ENCODE measurements at places on chromosomes 16 and 17.
A peak's percentile ranks its signal among the peaks of the same experiment; 100 is the strongest.

- DNase-seq = no peak
These were observed 151.5 kb upstream of the SDK2 start for GRCh38 chr17:73795730-73796129.

- DNase-seq = no peak
These were observed 7.7 kb downstream of the DOK4 start for GRCh38 chr16:57478396-57479204.

DNA sequence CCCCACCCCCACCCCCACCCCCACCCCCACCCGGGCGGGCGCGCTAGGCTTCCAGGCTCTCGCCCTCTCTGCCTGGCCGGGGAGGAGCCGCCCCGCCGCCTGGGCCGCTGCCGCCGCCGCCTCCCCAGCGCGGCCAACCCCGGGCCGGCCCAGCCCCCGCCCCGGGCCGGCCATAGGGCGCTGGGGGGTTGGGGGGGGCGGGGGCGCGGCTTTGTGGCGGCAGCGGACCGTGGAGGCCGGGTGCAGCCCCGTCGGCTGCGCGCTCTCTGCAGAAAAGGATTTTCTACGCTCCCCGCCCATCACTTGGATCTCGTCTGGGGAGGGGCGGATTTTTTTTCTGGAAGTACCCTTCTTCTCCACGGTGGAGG is 230.9 kb downstream of the MRTFB start:
- no peak for DNase-seq

- no peak for DNase-seq
These were observed 5.6 kb downstream of the CPNE7 start for GRCh38 chr16:89581045-89581695.

- no peak for DNase-seq
These were observed 23.4 kb downstream of the MYH13 start for GRCh38 chr17:10349403-10349802.

- no peak for DNase-seq
These were observed 9.2 kb upstream of the NAT9 start for GRCh38 chr17:74785096-74785980.

- no peak for DNase-seq
These were observed 209.5 kb upstream of the MPHOSPH6 start for GRCh38 chr16:82379551-82379950.

- no peak for DNase-seq
These were observed 4.3 kb upstream of the PABPN1L start for GRCh38 chr16:88870608-88871348.

DNA sequence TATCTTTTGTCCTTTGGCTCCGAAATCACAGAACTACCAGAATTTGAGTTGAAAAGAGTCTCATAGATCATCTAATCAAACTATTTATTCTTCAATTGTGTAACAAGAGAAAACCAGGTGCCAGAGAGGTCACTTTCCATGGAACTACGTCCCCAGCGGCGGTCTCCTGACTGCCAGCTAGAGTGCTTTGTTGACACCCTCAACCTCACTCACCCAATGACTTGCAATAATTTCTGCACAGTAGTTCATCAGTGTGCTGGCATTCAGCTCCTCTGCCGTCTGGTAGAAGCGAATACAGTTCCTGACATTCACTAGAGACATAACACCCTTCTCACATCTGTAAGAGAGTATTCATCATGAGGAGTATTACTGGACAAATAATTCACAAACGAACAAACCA is 54.2 kb downstream of the ANKFY1 start:
- no peak for DNase-seq

DNA sequence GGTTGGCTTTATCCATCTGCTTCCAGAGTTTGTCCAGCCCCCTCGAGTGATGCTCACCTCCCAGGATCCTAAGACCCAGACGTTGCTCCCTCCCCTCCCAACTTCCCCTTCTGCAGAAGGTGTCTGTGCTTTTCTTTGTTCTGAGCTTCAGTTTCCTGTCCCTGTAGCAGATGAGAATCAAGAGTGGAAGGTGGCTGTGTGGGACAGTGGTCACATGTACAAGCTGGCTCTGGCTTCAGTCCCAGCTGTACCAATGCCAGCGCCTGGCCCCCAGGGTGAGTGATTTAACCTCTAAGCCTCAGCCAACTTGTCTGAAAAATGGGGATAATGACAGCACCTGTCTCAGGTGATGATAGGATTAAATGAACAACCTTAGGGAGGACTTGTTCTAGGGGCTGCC is 7.7 kb downstream of the PRR15L start:
- DNase-seq = no peak

- no peak for DNase-seq
These were observed 669.1 kb upstream of the SALL1 start for GRCh38 chr16:51820176-51820575.

DNA sequence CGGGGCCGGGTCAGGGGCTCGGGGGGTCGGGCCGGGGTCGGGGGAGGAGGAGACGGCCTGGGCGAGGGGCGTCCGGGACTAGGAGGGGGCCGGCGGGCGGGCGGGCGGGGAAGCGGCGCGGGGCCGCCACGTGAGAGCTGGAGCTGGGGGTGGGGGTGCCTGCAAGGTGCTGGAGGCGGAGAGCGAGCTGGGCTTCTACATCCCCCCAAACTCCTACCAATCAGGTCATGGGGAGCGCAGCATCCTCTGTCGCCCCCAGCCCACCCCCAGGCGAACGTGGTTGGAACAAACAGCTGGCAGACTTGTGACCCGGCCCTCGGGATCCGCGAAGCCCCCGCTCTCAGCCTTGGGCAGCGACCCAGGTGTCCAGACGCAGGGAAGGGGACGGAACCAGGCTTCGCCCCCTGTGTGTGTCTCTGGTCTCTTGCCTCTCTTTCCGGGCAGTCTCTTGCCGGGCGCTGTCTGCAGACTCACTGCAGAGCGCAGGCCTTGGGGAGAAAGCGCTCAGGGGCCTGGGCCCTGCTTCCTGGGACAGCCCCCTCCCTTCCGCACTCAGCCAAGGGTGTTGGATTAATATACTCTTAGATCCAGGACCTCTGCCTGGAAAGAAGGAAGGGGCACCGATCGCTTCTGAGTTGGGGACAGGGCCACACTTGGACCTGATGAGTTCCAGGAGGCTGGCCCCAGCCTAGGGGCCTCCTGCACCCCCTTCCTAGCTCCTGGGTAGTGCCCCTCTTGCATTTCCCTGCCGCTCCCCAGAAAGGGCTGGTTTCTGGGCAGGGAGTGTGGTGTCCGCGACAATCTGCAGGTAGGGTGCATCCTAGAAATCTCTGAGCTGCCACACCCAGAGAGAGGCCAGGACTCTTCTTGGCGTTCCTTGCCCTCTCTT is 722 bp downstream of the RASL10B start:
- no peak for DNase-seq

- no peak for DNase-seq
These were observed 985 bp upstream of the SLFN12 start for GRCh38 chr17:35433075-35433894.

GRCh38 chr16:62846399-62847057 is 810.3 kb upstream of the CDH8 start:
- no peak for DNase-seq

DNA sequence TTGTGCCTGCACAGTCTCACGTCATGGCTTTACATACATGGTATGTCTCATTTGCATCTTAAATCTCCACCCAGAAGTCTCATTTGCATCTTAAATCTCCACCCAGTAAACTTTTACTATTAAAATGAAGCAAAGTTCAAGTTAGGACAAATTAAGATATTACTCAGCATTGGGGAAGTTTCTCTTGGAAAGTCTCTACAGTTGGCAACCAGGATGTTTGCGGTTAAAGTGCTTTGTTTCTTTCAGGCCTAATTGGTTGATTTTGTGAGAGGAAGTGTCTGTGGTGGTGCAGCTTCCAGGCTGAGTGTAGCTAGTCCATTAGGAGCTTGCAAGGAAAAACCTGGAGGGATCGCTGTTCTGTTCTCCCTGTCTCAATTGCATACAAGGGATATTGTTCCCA is 1373.3 kb upstream of the GOT2 start:
- DNase-seq = no peak

GRCh38 chr17:34584805-34585416 is 5.5 kb downstream of the TMEM132E start:
- DNase-seq = no peak

- peak; percentile 6 for DNase-seq
These were observed 22.6 kb downstream of the NDE1 start for GRCh38 chr16:15672514-15673167.

- DNase-seq = no peak
These were observed 15.7 kb upstream of the RNF43 start for GRCh38 chr17:58432806-58433573.

DNA sequence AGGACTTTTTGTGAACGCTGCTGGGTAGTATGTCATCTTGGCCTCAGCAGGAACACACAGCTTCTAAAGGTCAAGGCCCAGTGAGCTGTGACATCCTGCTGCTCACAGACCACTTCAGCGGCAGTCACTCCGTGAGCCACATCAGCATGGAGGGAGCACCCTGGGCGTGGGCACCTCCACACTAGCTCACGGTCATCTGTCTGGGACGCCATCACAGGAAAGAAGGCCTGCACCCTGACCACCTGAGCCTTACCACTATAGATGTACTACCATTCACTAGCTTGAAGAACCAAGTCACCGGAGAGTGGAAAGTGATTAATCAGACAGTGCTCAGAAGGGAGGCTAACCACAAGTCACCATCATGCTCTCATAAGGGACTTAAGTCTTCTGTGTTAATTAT is 3.3 kb downstream of the AXIN1 start:
- no peak for DNase-seq

DNA sequence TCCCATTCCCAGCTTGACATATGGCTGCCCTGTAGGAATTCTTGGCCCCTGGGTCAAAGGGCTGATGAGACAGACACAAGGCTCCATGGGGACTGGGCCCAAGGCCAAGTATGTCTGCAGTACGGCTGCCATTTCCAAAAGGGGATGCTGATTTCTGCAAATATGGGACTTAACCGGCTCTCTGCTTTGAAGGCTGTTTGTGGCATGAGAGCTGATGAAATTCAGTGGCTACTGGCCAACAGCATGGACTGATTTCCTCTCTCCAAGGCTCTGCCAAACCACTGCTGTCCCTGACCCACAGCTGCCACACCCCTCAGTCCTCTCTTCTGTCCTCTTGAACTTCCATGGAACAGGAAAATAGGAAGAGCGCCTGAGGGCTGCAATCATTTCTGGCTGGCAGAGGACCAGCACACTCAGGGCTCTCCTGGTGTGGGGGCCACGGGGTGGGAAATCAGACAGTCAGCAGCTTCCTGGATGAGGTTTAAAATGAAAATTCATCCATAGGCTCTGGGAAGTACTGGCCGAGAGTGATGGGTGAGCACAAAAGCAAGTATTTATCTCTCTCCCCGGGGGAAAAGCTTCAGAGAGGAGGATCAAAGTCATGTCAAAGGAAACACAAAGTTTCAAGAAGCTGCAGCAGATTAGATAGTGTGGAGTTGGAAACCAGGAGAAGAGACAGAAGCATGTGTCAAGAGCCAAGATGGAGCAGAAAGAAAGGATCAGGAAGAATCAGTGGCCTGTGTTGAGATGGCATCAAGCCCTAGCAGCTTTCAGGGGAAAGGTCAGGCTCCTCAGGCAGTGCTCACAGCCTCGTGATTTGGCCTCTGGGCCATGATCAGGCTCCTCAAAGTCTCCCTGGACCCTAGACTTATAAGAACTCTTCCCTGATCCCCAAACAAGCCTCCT is 64.1 kb upstream of the SREBF1 start:
- no peak for DNase-seq

DNA sequence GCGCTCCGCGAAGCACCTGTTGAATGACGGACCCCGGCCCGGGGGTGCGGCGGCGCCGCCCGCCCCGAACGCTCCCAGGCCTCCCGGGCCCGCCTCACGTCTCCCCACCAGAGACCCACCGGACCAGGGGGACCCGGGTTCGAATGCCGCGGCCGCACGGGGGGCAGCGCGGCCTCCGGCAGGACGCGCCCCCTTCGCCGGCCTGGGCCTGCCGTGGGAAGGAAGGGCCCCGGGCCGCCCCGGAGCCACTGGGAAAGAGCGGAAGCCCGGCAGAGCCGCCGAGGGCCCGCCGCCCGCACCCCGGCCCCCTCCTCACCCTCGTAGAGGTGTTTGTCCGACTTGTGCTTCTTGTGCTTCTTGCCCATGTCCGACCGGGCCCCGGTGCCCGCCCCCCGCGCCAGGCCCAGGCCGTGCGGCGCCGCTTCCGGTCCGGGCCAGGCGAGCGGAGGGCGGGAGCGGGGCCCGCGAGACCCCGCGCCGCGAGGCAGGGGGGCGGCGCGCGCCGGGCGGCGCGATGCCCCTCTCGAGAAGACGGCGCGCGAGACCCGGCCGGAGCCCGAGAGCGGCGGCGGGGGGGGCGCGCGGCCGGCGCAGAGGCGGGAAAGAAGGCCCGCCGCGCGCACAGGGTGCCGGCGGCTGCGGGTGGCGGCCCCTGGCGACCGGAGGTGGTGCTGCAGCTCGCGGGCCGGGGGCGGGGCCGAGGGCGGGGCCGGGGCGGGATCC is at the start of gene BRD7:
Gene BRD7, minus strand, starts transcription at position 579 of the 723 bp plus-strand sequence. Its CDS starts 214 bp downstream, at position 365.
- peak; percentile 35 for DNase-seq

- DNase-seq = no peak
These were observed 180.2 kb downstream of the RPTOR start for GRCh38 chr17:80724775-80725266.

DNA sequence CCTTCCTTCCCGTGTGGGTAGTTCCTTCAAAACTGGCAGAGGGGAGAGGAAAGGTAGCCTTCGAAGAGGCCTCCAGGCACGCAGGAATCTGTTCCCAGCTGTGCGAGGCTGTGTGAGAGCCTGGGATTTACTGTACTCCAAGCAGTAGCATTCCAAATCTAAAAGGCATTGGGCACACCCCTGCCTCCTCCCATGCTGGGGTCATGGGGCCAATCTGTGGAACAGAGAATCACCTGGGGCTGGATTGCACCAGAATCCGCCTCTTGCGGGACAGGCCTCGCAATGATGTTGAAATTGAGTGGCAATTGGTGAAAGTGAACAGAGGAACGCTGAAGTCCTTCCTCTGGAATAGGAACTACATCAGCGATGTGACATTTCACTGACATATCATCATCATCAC is 72.5 kb upstream of the IRX3 start:
- DNase-seq = no peak

DNA sequence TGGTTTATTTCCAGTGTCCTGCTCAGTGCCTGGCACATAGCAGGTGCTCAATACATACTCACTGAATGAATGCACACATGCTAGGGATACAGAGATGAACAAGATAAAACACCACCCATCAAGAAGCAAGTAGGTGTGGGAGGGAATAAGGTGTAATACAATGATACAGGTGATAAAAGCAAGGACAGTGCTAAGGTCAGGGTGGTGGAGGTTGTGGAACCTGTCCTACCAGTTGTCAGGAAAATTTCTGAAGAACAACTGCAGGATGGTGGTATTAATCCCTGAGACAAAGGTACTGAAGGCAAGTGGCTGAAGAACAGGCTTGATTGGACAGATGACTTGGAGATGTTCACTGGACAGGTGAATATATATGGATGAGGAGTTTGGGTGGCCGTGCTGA is 1.8 kb downstream of the KNOP1 start:
- no peak for DNase-seq

DNA sequence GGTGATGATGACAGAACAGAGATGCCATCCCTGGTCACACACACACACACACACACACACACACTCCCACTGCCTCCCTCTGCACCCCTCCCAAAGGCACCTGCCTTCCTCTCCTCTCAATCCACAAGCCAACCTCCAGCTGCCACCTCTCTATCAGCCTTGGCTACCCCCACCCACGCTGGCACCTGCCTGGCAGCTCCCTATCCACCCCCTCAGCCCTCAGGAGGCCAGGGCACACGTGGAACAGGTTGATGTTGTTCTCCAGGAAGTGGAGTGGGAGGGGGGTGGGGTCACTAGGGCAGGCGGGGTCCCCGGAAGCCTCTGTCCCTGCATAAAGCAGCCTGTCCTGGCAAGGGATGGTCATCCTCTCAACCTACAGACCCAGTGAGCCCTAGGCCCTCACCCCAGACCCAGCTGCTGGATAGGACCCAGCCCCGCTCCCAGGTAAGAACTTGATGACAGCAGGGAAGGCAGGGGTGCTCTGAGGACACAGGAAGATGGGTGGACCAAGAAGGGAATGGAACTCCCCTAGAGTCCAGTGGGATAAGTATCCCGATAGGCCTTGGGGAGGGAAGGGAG is at the start of gene GSDMA:
Gene GSDMA, plus strand, starts transcription at position 363 of the 579 bp plus-strand sequence. CDS start 2,684 bp downstream, outside the sequence.
- DNase-seq = no peak
